ENCODE measurements at places on chromosomes 4 and X.

- DNase-seq, result no peak
These were observed 29.4 kb upstream of the SPINK2 start for GRCh38 chr4:56850910-56851309.

DNA sequence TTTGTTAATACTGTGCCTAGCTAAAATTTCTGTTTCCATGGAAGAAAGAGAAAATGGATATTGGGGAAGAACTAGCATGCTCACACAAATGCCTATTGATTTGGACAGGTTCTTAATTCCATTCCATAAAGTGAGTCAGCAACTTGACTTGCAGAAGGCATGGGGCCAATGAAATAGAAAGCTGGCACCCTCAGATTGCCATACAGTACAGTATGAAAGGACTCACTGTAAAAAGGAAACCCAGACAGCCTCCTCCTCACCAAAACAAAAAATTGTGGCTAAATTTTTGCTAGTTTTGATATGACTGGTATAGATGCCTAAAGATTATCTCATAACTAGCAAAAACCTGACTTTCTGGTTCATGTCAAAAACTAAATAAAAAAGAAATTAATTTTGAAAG is 11.2 kb upstream of the TAB3 start:
- no peak for DNase-seq

DNA sequence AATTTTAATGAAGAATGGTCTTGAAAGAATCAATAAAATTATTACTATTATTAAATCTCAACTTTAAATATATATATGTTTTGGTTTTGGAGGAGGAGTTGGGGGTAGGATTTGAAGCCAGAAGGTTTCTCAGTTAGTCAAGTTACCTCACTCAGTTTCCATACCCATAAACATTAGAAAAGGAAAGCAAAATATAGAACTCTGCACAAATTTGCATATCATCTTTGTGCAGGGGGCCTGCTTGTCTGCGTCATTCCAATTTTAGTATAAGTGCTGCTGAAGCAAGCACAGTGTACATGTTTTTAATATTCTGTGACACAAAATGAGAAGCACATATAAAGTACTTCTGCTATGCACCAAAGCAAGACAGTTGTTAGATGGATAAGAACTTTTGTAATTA is 47.5 kb upstream of the SCRG1 start:
- no peak for DNase-seq

DNA sequence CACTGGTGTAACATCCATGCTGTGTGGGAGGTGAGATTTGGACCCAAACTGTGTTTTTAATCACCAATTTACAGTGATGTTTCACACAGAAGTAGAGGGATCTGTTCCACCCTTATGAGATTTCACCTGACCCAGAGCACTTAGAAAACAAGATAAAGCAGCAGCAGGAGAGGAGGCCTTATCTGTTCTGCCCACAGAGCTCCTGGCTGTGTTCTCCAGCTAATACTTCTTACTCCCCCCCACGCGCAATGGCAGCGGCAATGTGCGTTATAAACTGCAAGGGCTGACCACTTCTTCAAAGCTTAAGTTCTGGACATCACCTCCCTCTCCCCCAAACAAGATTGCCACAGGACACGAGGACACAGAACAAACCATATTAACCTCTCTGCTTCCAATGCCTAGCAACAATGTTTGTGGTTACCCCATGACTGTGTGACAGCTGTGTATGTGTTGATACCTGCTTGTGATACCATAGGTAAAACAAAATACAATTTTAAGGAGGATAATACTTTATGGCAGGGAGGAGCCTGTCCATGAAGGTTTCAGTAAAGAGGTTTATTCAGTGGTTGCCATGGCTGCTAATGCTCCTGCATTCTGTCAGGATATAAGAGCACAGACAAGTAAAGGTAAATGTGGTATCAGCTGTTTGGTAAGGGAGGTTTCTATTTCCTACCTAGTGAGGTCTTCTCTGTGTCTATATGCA is 210.0 kb downstream of the SOWAHB start:
- no peak for DNase-seq

GRCh38 chr4:48667148-48667547 is 112.9 kb downstream of the FRYL start:
- DNase-seq, result no peak
